ENCODE measurements at places on chromosomes 6 and 20.

DNA sequence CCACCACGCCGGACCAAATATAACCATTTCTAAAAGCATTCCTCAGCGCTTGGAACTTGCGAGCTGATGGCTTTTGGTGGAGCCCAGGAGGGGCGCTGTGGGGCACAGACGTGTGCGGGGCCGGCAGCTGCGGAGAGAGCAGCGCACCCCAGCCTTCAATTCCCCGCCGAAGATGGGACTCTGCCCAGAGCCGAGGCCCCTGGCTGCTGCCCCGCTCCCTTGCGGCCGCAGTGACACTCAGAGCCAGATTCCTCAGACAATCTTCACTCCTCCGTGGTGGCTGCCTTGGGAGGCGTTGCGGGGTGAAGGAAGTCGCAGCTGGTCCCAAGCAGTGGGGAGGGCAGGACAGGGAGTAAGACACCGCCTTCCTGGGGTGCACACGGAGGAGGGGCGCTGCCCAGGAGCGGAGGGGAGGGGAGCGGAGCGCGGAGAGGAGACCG is 87.7 kb downstream of the TMEM242 start:
- DNase-seq: no peak

DNA sequence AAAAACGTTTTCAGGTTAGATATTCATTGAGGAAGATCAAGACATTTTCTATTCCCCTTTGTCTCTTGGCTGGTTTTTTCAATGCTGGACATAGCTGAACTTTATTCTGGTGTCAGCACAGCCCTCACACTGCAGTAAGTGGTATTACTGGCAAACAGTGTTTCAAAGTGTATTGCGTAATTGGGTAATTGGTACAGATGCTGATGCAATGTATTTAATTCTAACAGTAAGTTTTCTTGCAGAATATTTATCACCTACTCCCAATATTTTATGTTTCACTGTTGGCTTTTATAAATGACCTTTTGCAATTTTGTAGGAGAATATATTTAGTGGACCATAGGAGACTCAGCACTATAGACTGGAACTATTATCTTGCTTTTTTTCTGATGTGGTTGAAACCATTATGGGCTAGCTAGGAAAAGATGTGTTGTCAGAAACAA is 287.6 kb upstream of the SOX4 start:
- no peak for DNase-seq

- no peak for DNase-seq
These were observed 9.7 kb downstream of the EMILIN3 start for GRCh38 chr20:41356951-41357350.

DNA sequence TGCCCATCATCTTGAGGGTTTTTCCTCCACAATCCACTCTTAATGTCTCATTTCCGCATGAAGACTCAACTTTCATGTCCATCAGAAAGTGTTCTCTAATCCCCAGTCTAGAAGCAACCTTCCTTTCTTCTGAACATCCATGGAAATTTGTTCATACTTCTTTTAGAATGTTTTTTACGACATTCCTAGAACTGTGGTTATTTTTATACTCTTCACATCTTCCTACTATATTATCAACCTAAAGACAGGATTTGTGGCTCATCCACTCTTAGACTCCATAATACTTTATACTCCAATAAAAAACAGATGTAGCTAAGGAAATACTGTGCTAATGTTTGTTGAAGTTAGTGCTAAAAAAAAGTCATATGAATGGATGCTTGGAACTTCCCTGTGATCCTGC is 1.4 kb upstream of the CAP2 start:
- no peak for DNase-seq

DNA sequence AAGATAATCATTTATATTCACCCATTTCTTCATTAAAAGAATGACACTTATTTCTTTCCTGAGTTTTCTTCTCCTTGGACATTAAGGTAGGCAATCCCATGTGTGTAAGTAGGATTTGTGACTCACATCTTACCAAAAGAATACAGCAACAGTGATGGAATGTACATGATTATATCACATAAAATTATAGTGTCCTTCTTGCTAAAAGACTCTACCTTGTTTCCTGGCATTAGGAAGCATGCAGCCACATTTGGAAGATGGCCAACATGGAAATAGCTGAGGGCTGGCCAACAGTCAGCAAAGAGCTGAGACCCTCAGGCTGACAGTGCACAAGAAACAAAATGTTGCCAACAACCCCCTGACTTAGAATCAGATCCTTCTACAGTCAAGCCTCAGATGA is 327.9 kb upstream of the MARCKS start:
- no peak for DNase-seq

DNA sequence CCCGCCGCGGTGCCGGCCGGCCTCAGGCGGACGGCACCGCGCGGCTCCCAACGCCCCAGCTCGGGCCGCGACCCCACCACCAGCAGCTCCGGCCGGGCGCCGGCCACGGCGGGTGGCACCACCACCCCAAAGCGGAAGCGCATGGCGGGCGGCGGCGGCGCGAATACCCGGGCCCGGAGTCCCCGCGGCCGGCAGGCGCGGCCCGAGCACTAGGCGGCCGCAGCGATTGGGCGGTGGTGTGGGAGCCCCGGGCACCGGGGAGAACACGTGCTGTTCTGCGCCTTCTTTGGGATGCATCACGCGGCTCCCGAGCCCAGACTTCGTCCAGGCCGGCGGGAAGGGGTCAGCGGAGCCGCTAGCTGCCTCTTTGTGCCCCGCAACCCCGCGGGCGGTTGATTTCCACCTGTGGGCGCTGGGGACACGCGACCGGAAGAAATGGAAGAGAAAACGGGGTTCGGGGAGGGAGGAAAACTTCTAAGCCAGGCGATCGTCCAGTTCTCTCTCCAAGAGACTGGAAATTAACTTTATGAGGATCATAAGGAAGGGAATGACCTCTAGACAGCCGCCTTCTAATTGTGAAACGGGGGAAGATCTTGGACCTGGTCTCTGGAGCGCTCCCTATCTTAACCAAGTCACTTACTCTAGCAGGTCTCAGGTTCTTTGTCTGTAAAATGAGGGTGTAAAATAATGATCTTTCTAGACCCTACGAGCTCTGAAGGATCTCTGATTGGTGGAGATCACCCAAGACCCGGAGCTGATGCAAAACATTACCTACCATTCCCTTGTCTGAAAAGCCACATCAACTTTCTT is at the start of gene EPM2A:
Gene EPM2A, minus strand, starts transcription at position 165 of the 810 bp plus-strand sequence. Its CDS starts 22 bp downstream, at position 143.
- DNase-seq: peak; percentile 56

DNA sequence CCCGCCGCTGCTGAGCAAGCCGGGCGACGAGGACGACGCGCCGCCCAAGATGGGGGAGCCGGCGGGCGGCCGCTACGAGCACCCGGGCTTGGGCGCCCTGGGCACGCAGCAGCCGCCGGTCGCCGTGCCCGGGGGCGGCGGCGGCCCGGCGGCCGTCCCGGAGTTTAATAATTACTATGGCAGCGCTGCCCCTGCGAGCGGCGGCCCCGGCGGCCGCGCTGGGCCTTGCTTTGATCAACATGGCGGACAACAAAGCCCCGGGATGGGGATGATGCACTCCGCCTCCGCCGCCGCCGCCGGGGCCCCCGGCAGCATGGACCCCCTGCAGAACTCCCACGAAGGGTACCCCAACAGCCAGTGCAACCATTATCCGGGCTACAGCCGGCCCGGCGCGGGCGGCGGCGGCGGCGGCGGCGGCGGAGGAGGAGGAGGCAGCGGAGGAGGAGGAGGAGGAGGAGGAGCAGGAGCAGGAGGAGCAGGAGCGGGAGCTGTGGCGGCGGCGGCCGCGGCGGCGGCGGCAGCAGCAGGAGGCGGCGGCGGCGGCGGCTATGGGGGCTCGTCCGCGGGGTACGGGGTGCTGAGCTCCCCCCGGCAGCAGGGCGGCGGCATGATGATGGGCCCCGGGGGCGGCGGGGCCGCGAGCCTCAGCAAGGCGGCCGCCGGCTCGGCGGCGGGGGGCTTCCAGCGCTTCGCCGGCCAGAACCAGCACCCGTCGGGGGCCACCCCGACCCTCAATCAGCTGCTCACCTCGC is 1.5 kb downstream of the ARID1B start:
- peak; percentile 40 for DNase-seq

DNA sequence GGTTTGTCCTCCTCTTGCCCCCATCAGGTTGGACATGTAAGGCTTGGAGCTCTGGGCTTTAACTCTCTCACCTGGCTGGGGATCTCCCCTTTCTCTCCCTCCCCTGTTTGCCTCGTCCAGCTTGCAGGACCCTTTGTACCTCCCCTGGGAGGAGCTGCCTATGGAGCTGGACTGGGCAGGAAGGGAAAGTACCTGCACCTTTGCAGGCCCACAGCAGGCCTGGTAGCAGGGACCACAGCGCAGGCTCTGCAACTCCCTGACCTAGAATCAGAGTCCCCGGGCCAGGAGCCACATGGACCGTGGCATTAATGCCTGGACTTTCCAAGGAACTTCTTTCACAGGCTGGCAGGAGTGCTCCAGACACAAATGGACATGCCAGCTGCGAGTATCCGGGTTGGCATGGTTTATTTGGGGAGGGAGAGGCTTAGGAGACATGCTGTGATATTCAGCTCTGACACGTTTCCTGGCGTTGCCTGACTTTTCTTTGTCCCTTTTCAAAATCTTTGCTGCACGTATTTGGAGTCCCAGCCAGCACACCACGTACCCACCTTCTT is 268.5 kb upstream of the EXOC2 start:
- no peak for DNase-seq

GRCh38 chr20:63330084-63330760 is 30.9 kb downstream of the CHRNA4 start:
- no peak for DNase-seq

DNA sequence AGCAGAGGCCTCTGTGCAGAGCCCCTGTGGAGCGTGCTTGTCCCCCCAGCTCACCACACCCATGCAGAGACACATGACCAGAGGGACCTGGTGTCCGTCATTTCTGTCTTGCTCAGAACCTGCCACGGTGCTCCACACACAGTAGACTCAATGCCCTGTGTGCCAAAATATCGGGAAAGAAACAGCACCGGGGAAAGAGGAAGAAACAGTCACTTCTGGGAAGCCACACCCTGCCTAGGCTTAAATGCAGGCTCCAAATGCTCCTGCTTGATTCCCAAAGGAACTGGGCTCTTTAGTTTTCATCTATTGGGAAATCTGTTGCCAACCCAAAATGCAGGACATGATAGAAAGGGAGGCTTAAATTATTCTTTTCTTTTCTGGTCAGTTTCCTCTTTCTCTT is 503.9 kb downstream of the CD83 start:
- DNase-seq: no peak

DNA sequence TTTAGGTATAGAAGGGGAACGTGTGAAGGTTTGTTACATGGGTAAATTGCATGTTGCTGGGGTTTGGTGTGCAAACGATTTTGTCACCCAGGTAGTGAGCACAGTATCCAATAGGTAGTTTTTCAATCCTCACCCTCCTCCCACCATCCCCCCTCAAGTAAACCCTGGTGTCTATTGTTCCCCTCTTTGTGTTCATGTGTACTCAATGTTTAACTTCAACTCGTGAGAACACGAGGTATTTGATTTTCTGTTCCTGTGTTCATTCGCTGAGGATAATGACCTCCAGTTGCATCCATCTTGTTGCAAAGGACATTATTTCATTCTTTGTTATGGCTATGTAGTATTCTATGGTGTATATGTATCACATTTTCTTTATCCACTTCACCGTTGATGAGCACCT is 11.6 kb upstream of the VNN1 start:
- DNase-seq: no peak

DNA sequence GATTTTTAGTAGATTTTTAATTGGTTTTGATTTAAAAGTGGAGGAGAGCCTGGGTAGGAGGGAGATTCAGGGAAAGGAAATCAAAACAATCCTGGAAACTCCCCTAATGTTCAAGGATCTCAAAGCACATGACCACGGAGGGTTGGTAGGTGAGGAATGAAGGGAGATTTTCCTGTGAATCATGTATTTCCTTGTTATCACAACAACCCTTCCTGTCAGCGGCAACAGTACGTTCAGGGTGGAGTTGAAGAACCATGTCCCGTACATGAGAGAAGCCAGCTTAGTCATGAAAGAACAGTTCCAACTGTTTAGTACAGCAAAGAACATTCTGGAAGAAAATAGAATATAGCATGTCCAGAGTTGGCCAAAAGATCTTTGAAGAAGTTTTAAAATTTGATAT is 79.4 kb upstream of the SCAF8 start:
- DNase-seq: no peak

DNA sequence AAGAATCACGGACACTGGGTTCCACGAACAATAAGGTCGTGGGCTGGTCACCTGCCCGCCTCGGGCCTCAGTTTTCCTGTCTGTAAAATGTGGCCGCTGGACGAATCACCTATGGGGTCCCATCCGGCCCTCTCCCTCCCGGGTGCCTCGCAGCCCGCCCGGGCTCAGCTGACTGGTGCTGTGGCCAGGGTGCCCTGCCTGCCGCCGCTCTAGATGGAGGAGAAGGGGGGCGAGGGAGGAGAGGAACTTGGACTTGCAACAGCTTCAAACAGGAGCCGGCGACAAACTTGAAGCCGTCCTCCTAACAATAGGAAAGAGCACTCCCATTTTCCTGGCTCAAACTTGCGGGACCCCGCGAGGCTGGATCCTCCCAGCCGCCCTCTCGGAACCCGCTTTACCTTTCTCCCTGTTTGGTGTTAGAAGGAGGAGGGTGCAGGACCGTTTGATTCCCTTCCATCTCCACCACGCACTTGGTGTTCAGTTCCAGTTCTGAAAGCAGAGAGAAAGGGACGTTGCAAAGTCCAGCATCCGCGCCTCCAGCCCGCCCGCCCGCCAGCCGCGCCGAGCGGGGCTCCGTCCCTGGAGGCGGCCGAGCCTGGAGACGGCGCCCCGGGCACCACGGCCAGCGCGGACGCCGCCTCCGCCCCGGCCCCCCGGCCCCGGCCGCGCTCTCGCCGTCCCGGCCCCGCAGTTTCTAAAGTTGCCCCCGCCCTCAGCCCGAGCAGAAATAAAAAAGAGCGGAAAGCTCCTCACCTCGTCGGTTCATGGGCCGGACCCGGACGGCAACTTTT is 584 bp downstream of the KIF13A start:
- no peak for DNase-seq

- DNase-seq: no peak
These were observed 50.5 kb downstream of the SCAND1 start for GRCh38 chr20:35903843-35904242.

DNA sequence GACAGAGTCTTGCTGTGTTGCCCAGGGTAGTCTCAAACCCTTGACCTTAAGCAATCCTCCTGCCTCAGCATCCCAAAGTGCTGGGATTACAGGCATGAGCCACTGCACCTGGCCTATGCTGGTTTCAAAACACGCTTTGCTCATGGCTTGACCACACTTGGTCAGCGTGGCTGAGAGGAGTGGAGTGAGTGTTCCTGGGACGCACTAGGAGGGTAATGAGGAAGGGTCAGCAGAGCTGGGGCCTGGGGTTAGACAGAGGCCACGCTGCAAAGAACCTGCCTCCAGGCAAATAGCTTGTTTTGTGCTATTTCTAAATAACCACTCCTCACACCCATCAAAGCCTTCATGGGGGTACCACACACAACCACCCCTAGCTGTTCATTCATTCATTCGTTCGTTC is 77.9 kb upstream of the TOX2 start:
- no peak for DNase-seq

- no peak for DNase-seq
These were observed 4.6 kb downstream of the DACT2 start for GRCh38 chr6:168314948-168315347.

DNA sequence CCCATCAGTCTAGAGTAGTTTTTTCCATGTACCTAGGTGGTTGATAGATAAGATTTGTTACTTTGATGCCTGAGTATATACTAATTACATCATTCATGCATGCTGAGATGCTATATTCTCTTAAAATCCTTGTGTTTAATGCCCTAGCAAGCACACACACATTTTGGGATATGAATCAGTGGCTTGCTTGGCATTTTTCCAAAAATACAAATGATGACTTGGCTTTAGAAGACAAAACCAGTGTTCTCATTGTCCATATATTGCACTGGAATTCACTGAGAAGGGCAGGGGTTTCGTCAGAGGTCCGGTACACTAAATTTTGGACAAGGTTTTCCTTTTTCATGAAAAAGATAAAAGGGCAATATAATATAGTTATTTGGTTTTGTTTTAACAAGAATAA is 24.9 kb downstream of the GTPBP2 start:
- DNase-seq: no peak

- DNase-seq: no peak
These were observed 1.2 kb downstream of the NECAB3 start for GRCh38 chr20:33673114-33673409.
